Fibroblast of villous mesenchyme (primary cell): ENCODE measurements at places on chromosomes 4 and X. TPM values are rescaled to one million over a fixed set of nuclear protein-coding genes. Genes with fewer than 3 reads are reported as not detected.
A peak's percentile ranks its signal among the peaks of the same experiment; 100 is the strongest.

DNA sequence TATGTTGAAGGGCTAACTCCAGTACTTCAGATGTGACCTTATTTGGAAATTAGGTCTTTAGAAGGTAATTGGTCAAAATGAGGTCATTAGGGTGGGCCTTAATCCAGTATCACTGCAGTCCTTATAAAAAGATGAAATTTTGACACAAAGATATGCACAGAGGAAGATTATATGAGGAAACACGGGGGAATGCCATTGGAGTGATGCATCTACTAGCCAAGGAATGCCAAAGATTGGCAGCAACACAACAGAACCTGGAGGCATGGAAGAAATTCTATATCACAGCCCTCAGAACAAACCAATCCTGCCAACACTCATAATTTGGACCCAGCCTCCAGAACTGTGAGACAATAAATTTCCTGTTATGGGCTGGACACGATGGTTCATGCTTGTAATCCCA, 17.6 kb downstream of the TRIM61 start:
- DNase-seq, result peak; percentile 6

The CXCL1 gene
- 17.4 and 134 TPM in 2 replicates for total RNA-seq

- no peak for DNase-seq
Observed at GRCh38 chrX:43556207-43556606, 99.9 kb upstream of the MAOA start.

The WAS gene
- under 0.01 TPM in 1 of 2 replicates, not detected in the other for total RNA-seq

GRCh38 chr4:7194251-7195140, 2.2 kb downstream of the SORCS2 start:
- DNase-seq, result no peak

- no peak for DNase-seq
Observed at GRCh38 chr4:116343809-116344208, 741.6 kb downstream of the TRAM1L1 start.

DNA sequence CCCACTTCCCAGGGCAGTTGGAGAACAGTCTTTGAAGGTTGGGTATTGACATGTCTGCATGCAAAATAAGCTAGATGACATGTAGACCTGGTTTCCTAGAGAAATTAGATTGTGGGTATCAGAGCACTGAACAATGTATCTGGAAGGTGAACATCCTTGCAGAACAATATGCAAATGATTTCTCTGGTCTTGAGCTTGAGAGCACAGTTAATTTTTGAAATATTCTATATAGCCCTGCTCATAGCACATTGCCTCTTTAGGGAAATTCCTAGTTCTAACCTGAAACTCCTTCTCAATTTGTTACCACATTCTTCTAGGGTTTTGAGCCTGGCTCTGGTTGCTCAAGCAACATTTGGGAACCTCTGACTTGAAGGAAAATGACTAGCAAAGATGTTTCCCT, 41.6 kb upstream of the LAS1L start:
- no peak for DNase-seq

The IGSF1 gene
- under 0.01 and 0.32 TPM in 2 replicates for total RNA-seq

The AREG gene
- total RNA-seq, result under 0.01 TPM in 1 of 2 replicates, not detected in the other

DNA sequence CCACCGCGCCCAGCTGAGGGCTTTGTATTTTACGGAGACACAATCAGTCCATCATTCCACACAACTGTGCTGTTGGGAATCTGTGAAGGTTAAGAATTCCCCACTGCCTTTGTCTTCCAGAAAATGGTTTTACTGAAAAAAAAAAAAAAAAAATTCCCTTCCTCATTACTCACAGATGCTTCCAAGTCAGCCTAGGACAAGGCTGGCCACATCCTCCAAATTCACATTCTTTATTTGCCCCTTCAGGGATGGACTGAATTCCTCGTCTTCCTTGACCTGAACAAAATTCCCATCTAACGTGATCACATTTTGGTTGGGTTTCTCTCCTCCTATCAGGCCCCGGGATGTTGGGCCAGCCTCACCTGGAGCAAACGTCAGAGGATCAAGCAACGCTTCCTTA, 130.3 kb downstream of the DHRSX start:
- no peak for DNase-seq

The ITIH6 gene
- total RNA-seq, result not detected in 2 replicates

DNA sequence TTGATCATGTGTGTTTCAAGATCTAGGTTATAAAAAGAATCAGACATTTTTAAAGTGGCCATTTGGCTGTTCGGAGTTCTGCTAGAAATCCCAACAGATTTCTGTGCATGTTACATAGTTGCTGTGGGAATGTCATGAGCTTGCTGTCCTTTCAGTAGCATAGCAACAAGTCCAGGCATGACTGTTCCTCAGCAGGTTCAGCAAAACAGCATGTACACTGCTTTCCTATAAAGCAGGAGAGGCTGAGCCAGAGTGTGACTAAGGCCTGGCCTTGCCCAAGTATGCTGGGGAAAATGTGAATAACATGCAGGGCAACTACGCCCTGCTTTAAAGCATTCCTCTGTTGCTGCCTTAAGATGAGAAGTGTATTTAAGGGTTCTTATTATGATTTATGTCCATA, 217.1 kb upstream of the SMIM31 start:
- DNase-seq, result peak; percentile 19

The PITX2 gene
- 7.8 and 25.4 TPM in 2 replicates for total RNA-seq

The JADE3 gene
- total RNA-seq, result 3.5 and 4.3 TPM in 2 replicates

The TCEAL6 gene
- not detected in 2 replicates for total RNA-seq

The SSX4 gene
- total RNA-seq, result not detected in 2 replicates

The PAGE1 gene
- not detected in 2 replicates for total RNA-seq

The MAGEB10 gene
- not detected in 2 replicates for total RNA-seq

DNA sequence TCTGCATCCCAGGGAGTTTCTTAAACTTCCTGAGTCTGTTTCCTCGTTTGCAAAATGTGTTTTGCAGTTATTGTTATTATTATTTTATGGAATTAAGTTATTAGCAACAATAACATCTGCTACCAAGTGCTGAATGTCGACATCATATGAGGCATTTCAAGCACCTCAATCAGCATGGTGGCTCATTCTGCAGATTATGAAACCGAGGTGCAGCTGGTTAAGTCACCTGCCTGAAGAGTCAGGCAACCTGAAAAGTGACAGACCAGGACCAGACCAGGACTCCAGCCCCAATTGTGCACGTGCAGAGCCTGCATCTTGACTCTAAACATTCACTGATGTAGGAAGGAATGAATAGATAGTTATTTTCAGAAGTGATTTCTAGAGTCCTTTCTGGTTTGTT, 99.8 kb downstream of the AFAP1 start:
- peak; percentile 72 for DNase-seq

DNA sequence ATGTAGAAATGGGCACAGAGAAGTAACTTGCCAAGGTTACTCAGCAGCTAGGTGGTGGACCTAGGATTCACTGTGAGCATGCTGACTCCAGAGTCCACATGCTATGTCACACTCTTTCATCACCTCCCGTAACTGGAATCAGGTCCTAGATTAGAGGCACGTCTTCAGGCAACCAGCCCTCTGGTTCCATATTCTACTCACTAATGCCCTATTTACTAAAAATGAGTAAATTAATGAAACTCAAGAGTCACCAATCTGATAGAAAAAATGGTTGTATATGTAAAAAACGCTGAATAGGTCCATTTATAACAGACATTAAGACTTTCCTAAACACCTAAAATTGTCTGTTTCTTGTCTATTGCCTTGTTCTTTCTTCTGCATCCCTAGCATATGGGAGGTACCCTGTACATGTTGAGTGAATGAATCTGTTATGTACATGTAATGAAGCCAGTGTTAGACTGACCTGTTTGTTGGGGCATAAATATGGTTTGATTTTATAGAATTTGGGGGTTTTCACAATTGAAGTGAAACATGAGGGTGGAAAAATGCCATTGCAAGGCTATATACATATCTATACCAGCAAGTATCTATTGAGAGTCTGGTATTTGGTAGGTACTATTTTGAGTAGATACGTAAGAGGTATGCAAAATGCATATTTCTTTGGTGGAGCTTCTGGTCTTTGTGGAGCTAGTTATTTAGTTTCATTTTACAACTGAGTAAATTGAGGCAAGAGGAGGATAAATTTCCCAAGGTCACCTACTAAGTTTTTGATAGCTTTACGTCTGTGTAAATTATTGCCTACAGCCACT, 7.5 kb upstream of the RUFY3 start:
- DNase-seq, result peak; percentile 33

DNA sequence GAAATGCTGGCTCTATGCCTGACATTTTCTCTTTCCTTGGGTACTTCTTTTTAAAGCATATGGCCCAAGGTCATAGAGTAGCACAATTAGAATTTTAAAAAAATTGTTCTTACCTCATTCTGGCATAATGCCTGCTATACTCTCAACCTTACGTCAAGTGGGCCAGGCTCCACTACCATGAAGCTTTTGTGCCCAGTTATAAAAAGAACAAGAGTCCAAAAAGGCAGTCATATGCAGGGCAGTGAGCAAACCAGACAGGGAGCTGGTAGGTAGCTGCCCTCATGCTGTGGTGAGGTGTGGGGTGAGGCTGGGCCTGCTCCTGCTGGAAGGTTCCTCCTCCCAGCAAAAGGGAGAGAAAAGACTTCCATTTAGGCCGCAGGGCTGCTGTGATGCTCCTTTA, 64.4 kb upstream of the UCP1 start:
- no peak for DNase-seq

The NONO gene
- total RNA-seq, result 355 and 462 TPM in 2 replicates

DNA sequence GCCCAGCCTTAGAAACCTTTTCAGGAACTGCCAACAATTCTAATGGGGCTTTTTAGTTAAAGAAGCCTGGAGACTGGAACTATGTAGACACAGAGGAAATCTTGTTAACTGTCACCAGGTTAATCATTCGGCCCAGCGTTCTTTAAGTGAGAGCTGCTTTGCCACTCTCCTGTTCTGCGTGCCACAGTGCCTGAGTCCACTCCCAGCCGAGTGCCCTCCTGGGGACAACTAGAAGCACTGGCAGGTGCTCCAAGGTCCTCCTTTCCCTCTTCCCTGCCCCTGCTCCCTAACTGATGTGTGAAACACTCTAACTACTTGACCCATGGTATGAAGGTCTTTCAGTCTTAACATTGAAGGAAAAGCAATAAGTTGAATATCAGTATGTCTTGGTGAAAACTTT, 151.2 kb upstream of the TLL1 start:
- DNase-seq, result no peak

The KIAA1210 gene
- not detected in 2 replicates for total RNA-seq

GRCh38 chrX:108165383-108166111, 74.0 kb downstream of the ATG4A start:
- peak; percentile 44 for DNase-seq

GRCh38 chr4:181108237-181108636, 1135.0 kb upstream of the TENM3 start:
- DNase-seq, result no peak

DNA sequence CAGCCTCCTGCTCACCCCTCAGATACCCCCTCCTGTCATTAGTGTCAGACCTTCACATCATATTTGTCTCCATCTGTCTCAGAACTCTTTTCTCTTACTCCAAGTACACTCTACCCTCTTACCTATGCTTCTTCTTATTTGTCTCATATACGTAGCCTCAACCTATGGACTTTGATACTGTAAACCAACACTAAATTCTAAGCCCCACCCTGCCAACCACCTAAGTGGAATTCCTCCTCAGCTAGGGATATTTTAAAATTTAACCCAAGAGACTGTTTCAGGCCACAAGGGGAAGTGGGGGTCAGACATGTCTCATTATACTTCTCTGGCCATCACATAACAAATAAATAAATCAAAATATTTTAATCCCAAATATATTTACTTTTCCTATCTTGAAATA, 778.1 kb upstream of the GRID2 start:
- DNase-seq, result no peak

The CBR4 gene
- 14.8 and 23.3 TPM in 2 replicates for total RNA-seq

DNA sequence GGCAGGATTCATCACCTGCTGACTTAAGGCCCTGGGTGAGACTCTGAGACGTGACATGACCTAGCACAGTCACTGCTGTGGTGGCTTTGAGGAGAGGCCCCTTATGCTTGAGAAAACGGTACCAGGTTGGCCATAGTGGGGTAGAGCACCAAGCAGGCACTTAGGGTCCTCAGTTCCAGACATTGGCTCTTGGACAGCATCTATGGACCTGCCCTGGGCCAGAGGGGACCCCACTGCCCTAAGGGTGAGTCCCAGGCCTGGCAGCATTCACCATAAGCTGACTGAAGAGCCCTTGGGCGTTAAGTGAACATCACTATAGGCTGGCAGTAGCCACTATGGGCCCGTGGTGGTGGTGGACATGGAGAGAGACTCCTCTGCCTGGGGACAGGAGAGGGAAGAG, 78.7 kb downstream of the FNIP2 start:
- no peak for DNase-seq

The MAGIX gene
- 1.9 and 2.2 TPM in 2 replicates for total RNA-seq

The ZNF330 gene
- total RNA-seq, result 24.6 and 25.8 TPM in 2 replicates

GRCh38 chr4:84927428-84927827, 39.1 kb downstream of the WDFY3 start:
- DNase-seq, result no peak

The ZMYM3 gene
- 22.9 and 28.5 TPM in 2 replicates for total RNA-seq

The AFP gene
- 0.32 TPM in 1 of 2 replicates, not detected in the other for total RNA-seq

The AKAP14 gene
- total RNA-seq, result not detected in 2 replicates

- no peak for DNase-seq
Observed at GRCh38 chr4:120083152-120083551, 16.5 kb upstream of the MAD2L1 start.

DNA sequence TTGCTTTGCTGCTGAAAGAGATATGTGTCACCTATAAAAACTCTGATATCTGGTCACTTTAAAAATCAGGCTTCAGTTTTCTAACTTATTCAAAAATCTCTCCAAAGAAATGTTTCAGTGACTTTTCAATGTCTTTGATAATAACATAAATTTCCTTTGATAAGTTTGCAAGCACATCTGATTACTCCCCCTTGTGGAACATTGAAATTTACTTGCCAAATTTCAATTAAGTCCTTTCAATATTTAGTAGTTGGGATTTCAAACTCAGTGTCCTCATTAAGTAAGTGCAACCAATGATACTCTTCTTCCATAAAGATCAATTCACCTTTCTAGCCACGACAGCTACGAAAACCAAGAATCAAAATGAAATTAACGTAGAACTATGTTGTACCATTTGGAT, 151.3 kb upstream of the FAM47C start:
- DNase-seq, result peak; percentile 0

GRCh38 chr4:139892973-139893736, 227.5 kb downstream of the MGST2 start:
- no peak for DNase-seq

The PNMA3 gene
- total RNA-seq, result under 0.01 TPM in 1 of 2 replicates, not detected in the other
